Non-pigmented ciliary epithelial cell (primary cell): ENCODE measurements at places on chromosomes 2 and 18.

GRCh38 chr2:238325694-238326093, 5.4 kb downstream of the TRAF3IP1 start:
- no peak for DNase-seq

DNA sequence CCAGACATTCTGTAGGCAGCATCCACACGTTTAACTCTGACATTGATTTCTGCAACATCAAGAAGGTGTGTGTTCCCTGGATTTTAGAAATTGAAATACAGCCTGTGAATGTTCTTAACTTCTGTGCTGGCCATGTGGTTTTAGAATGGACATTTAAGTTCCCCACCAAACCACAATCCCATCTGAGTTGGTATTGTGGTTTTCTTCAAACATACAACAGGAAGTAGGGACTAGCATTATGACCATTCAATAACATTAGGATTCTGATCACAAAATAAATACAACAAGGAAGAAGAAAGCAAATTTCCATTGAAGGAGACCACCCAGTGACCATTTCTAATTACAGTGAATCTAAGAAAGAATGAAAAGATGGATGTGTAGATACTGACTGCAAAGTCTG, 51.2 kb downstream of the MAP3K20 start:
- DNase-seq: no peak

DNA sequence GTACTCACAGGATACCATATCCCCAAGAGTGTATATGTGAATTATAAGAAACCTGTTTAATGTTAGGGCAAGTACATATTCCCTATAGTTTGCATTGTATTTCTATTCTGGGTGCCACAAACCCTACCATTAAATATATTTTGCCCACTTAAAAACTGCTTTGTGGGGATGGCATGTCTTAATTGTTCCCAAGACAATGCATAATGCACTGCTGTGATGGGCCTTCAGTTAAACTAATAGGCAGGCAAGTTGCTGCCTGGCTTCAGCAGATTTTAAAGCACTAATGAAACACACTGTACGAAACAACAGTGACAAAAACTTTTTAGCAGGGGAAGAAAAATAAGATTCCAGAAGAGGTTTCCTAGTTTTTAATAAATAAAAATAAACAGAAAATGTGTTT, 104.8 kb upstream of the VRK2 start:
- no peak for DNase-seq

DNA sequence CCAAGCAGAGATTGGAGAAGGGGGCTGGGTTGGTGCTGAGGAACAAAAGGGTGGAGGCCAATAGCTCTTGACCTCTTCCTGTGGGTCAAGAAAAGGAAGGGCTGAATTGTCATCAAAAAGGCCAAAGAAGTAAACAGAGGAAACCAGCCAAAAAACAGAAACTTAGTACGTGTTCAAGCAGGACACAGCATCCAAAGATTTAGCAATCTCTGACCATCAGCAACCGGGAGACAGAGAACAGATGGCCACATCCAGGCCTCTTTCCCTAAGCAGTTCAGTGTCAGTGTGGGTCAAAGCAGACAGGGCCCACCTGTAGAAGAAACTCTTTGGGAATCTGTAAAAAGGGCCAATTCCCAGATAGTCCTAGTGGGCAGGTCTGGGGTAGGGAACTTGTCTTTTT, 2.9 kb downstream of the DNPEP start:
- DNase-seq: no peak

GRCh38 chr2:230793572-230794359, 71.0 kb upstream of the ITM2C start:
- DNase-seq: peak; percentile 99

GRCh38 chr2:215658635-215659305, 222.9 kb upstream of the FN1 start:
- no peak for DNase-seq

GRCh38 chr2:163748420-163748819, 12.6 kb upstream of the FIGN start:
- DNase-seq: no peak

DNA sequence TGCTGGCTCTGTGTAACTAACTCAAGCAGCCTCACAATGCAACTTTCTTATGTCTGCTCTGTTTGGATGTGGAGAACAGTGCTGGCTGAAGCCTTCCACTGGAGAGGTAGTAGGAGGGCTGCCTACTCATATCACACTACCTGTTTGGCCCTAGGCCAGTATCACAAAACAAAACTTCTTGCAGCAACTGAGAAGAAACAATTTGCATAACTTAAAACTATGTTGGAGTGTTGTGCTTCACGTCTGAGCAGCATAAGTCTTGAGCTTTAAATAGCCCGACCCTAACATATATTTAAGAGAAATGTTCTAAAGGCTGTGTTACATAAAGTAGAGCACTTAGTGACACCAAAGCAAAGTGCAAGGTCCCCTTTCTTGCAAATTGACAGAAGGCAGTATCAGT, 204.9 kb upstream of the ACVR2A start:
- DNase-seq: no peak

- no peak for DNase-seq
Observed at GRCh38 chr2:131093006-131093695, at the start of gene FAM168B. TSS of gene FAM168B (minus strand) at chr2:131093460. CDS start at chr2:131082646, 10,814 bp downstream.

DNA sequence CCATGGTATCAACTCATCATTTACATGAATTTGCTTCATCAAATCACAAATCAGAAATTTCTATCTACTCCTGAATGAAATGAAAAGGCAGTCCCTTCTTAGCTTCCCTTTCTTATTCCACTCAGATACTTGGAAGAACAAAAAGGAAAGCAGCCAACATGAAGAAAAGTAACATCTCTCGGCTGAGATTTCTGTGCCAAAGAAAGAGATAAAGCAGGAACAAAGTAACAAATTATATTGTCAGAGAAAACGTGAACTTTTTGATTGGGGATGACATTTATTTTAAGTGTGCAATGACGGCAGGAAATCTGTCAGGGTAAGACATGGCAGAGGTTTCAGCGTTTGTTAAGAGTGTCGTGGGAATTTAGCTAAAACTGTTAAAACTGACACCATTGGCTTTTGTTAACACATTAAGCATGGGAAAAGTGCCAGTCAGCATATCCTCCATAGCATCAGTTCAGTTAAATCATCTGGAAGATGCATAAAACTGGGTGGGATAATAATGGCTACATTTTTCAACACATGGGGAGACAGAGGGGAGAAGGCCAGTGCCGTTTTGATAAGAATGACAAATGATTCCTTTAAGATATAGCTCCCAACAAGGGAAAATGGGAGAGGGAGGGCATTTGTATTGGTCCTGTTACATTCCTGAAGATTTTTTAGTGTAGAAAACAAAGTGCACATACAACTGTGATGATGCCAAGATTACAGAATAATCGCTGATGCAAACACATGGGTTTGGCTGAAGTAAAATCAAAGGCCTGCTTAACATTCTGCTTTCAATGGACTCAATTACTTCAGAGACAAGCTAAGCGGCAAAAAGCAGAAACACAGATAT, 211.6 kb downstream of the ZNF521 start:
- DNase-seq: no peak

- no peak for DNase-seq
Observed at GRCh38 chr18:11323359-11323819, 174.0 kb upstream of the PIEZO2 start.

GRCh38 chr18:13241083-13241892, 22.7 kb downstream of the LDLRAD4 start:
- DNase-seq: no peak

DNA sequence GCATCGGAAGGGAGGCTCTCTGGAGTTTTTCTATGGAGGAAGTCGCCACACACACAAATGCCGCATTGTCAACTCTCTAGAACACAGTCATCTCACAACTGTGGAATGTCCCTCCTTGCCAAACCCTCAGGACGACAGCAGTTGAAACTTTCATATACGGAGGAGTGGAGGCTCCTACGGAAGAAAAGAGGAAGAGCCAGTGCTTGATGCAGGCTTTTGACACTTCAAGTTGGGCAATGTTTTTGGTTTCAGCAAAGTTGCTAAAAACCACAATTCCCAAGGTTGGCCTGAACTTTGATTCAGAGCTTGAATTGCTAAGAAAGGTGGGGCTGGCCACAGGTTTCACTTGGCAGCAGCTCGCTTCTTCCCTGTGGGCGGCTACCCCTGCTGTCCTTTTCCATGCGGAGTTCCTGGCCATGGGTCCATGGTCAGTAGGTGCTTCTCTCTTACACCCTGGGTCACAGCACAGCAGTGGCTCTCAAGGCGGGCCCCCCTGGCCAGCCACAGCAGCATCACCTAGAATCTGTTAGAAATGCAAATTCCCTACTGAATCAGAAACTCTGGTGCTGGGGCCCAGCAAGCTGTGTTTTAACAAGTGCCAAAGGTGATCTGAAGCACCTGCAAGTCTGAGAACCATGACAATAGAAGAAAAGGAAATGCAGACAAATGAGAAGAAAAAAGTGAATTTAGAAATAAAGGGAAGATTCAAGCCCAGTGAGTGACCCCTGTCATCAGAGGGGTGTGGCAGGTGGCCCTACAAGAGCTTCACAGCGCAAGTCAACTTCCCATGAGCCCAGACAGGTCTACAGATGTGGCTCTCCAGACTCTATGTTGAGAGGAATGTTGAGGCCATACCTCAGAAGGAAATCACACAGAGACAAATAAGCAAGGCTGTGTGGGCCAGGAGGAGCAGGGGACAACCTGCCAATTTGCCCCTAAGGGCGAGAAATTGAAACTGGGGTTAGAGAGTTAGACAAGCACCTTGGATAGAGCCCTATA, 856.4 kb downstream of the RNF144A start:
- DNase-seq: no peak

DNA sequence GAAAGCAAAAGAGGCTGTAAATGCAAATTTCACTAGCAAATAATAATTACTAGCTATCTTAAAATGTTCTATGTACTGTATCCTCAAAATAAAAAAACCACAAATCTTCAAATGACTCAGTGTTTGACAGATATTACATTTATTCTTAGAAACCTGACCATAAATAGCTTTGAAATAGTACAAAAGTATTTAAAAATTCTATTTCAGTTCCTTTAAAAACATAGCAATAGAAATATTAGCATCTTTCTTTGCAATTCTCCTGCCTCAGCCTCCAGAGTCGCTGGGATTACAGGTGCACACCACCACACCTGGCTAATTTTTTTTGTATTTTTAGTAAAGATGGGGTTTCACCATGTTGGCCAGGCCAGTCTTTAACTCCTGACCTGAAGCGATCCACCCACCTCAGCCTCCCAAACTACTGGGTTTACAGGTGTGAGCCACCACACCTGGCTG, 50.6 kb downstream of the MSH6 start:
- no peak for DNase-seq

DNA sequence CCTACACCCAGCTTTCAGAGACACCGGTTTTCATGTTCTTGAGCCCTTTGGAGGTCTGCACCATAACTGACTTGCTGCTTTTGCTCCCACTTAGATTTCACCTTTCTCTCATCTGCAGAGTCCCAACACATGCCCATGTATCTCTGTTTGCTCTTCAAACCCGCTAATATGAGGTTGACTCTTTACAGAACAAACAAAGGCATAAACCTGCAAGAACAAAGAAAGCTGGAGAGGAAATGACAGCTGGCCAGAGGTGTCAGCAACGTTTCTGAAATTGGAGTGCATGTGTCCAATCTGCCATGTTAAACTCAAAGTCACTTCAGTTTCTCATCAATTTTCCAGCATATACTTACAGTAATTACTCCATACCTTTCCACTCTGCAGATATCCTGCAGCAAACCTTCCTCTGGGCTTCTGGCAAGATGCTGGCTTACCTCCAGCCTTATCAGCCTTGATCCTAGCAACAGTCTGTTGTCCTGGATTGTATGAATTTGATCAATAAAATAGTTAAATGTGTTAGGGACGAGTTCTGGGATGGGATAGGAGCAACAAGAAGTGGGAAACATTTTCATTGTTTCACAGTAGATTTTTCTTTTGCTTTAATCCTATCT, 157.4 kb downstream of the FHOD3 start:
- DNase-seq: no peak

- no peak for DNase-seq
Observed at GRCh38 chr18:59264651-59265245, 8.5 kb downstream of the RAX start.

GRCh38 chr2:36376319-36376765, 20.8 kb downstream of the CRIM1 start:
- DNase-seq: no peak

- DNase-seq: no peak
Observed at GRCh38 chr18:78292618-78293380, 686.8 kb upstream of the SALL3 start.

GRCh38 chr2:128796321-128796720, 477.7 kb upstream of the HS6ST1 start:
- DNase-seq: no peak

DNA sequence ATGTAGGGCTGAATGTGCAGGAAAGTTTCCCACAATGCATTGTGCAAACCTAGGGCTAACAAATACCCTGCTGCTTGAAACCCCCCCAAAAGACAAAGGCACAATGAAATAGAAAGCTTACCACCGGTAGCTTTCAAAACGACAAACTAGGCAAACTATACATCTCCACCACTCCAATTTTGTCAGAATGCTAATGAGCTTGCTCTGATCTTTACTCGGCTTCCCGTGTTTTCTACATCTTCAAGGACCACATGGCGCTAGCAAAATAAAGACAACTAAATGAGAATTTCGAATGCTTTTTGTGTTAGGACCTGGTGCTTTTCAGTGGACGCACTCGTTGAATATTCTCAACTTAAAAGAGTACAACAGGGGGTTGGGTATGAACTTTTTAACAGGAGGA, 37.2 kb upstream of the OTX1 start:
- no peak for DNase-seq

DNA sequence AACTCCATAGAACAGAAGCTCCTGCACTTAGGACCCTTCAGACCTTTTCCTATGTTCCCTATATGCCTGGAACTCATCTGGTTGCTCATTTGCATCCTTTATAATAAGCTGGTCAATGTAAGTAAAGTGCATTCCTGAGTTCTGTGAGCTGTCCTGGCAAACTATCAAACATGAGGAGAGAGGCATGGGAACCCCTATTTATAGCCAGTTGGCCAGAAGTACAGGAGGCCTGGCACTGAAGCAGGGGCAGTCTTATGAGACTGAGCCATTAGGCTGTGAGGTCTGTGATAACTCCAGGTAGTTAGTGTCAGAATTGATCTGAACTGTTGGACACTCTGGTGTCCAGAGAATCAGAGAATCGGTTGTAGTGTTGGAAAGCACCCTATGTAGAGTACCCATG, 88.4 kb downstream of the EHD3 start:
- no peak for DNase-seq

DNA sequence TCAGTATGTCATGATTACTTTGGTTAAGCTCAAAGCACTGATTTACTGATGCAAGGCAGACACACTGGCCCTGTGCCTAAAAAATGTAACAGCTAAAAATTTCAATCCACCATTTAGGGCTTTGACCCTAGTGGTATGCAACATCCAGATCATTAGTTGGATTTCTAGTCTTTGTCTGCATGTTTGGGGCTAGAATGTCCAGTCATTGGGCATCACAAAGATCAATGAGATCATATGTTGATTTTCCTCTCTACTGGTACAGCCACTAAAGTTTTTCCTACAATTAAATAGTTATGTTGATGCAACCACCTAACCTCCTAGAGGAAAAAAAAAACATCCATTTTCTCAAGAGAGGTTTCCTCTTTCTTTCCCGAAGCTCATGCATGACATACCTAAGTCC, 53.4 kb upstream of the REV1 start:
- no peak for DNase-seq

DNA sequence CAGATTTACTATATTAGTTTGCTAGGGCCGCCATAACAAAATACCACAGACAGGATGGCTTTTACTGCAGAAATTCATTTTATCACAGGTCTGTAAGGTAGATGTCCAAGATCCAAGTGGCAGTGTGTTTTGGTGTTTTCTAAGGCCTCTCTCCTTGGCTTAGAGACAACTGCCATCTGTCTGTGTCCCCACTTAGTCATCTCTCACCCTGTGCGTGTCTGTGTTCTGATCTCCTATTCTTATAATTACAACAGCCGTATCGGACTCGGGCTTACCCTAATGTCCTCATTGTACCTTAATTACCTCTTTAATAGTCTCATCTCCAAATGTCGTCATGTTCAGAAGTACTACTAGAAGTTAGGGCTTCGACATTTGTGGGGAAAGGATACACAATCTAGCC, 362.3 kb upstream of the CDH19 start:
- DNase-seq: no peak
